ENCODE measurements at places on chromosomes 12 and 14.

DNA sequence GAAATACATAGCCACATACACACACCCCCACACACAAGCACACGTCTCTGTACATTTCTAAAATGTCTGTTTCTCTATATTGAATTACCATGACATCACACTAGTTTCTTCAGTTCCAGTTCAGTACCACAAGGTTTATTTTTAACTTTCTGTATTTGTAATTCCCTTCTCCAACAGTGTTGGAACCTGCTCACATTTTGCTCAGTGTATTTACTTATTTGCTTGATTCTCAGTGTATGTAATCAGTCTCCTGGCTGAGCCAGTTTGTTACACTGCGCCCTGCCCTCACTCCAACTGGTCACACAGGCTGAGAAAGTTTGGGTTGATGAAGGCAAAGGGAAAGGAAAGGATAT is 67.1 kb downstream of the MON2 start:
- no peak for DNase-seq

- no peak for DNase-seq
Measured at GRCh38 chr12:50419112-50419909, 18.6 kb downstream of the LARP4 start.

GRCh38 chr12:75856235-75856634 is 175.3 kb downstream of the PHLDA1 start:
- DNase-seq, result no peak

DNA sequence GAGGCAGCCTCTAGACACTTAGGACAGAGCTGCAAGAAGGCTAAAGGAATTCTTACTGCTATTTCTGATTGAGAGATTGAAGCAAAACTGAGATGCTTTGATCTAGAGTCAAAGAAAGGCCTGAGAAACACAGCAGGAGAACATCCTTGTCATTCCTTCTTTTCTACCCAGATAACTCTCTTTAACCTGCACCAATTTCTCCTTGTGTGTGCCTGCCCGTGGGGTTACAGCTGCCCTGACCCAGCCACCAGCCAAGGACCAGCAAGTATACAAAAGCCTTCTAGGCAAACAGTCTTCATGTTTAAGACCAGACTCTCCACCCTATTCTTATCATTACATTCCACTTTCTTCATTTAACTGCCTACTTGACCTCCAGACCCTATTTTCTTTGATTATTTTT is 81.7 kb upstream of the PRB2 start:
- no peak for DNase-seq

GRCh38 chr12:124764451-124764850 is 99.2 kb downstream of the SCARB1 start:
- peak; percentile 63 for DNase-seq

DNA sequence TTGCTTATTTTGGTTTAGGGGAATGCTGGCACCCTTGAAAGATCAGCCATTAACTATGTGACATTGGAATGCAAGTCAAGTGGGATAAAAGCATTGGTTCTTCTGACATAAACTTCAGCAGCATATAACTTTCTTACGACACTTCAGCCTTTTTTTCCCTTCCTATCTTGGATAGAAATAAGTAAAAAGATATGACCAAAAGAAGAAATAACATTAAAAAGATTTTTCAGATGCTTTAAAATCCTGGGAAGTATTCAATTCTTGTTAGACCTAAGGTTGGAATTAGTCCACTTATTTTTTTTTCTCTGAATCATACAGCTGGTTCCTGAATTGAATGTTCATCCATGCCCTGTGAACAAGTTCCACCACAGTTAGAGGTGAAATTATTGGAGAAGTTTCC is 85.6 kb upstream of the TSPAN8 start:
- DNase-seq, result no peak

DNA sequence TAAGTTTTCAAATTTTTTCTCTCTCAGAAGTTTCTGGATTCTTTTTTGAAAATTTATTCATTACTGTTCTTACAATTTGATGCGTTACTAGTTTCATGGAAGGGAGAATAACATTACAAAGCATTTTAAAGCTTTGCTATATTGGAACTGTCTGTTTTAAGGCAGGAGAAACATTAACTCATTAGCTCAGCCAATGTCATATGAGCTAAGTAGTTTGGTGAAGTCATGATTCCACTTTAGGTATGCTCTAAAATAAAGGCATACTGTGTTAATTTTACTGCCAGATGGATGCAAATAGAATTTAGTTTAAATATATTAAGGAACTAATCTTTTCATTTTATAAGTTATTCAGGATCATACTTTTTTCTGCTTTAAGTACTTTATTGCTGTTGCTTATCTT is 46.0 kb downstream of the ARID2 start:
- no peak for DNase-seq

DNA sequence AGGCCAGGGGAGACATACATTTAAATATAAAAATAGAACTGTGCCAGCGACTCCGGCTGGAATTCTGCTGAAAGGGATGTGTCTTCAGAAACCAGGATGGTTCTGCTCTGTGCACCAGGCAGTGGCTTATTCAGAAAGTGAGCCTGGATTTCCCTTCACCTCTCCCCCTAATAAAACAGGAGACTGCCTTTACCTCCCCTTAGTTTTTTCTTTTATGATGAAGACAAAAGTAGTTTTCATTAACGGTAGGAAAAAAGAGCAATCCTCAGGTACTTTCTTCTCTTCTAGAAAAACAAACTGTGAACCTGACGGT is 346 bp downstream of the SLC7A8 start:
- DNase-seq, result no peak

DNA sequence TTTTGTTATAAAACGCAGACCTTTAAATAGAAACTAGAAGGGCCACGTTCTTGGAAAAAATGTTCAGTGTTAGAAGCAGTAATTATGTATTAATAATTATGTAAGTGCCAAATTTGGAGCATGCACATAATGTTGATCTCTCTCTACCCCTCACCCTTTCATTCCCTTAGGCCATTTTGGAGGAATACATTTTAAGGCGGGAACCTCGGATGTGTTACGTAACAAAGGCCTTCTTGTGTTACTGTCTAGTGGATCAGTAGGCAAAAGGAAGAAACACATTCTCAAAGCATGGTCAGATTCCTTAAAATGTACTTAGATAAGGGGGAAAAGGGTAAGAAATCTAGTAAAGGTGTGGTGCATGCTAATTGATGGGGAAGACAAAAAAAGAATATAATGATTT is 52.7 kb downstream of the RASSF3 start:
- DNase-seq, result no peak

- no peak for DNase-seq
Measured at GRCh38 chr12:69708649-69709048, 9.5 kb upstream of the BEST3 start.

DNA sequence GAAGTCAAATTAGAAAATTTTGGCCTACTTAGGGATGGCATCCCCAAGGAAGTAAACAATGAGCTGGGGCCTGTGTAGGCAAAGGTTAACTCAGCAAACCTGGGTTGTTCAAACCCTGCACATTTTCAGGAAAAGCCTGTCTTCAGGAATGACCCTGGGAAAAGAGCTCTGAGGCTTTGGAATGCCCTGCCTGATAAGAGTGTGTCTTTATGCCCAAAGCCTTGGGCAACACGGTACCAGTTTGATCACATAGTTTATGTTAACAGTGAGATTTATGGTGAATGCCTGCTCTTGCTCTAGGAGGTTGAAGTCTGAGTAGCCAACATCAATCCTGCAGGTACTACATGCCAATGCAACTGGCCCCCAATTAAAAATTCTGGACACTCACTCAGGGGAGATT is 28.2 kb upstream of the STAB2 start:
- DNase-seq, result no peak

- DNase-seq, result no peak
Measured at GRCh38 chr12:2652011-2652400, 142.8 kb upstream of the FKBP4 start.

- no peak for DNase-seq
Measured at GRCh38 chr14:39175445-39176262, 600 bp downstream of the PNN start.

GRCh38 chr12:124125203-124125871 is 152.3 kb downstream of the ZNF664 start:
- no peak for DNase-seq

DNA sequence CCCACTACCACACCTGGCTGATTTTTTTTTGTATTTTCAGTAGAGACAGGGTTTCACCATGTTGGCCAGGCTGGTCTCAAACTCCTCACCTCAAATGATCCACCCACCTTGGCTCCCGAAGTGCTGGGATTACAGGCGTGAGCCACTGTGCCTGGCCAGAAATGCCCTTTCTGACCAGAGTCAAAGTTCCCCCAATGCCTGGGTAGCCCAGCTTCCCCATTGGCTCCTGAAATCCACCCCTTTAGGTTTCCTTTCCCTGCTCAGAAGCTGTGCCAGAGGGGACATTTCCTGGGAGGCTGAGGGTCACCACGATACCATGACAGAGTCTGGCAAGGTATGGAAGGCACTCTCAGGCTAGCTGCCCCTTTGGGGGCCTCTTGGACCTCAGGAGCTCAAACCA is 3.5 kb downstream of the GSTZ1 start:
- DNase-seq, result no peak

DNA sequence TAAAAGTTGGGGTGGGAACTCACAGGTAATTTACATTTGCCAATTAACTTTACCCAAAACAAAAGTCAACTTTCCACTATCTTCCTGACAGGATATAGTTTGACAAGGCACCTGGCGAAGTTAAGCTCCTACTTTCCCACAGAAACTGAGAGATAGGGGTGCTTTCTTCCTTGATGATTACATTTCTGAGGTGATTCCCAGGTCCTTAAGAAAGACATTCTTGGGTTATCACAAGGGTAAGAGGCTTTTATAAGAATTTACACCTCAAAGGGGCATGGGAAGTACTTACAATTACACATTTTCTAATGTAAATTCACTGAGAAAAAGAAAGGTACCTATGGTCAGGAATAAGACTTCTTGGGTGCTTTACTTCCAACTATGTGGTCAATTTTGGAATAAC is 660.9 kb upstream of the MGAT4C start:
- no peak for DNase-seq

DNA sequence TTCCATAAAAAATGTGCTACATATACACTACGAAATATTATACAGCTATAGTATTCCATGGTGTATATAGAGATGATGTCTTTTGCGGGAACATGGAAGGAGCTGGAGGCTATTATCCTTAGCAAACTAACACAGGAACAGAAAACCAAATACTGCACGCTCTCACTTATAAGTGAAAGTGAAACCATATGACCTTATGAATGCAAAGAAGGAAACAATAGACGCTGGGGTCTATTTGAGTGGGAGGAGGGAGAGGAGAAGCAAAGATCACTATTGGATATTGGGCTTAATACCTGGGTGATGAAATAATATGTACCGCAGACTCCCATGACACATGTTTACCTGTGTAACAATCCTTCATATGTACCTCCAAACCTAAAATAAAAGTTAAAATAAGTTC is 142.8 kb downstream of the LRFN5 start:
- peak; percentile 45 for DNase-seq

Measured in hematopoietic multipotent progenitor cell (in vitro differentiated cells).